Activated T-cell treated with anti-CD3 and anti-CD28 coated beads for 4 hours (primary cell): ENCODE measurements at places on chromosomes 7 and 10.

- no peak for DNase-seq
Measured at GRCh38 chr7:87645446-87645845, 17.2 kb downstream of the RUNDC3B start.

GRCh38 chr10:89297791-89298190 is 4.1 kb upstream of the IFIT2 start:
- DNase-seq = no peak

DNA sequence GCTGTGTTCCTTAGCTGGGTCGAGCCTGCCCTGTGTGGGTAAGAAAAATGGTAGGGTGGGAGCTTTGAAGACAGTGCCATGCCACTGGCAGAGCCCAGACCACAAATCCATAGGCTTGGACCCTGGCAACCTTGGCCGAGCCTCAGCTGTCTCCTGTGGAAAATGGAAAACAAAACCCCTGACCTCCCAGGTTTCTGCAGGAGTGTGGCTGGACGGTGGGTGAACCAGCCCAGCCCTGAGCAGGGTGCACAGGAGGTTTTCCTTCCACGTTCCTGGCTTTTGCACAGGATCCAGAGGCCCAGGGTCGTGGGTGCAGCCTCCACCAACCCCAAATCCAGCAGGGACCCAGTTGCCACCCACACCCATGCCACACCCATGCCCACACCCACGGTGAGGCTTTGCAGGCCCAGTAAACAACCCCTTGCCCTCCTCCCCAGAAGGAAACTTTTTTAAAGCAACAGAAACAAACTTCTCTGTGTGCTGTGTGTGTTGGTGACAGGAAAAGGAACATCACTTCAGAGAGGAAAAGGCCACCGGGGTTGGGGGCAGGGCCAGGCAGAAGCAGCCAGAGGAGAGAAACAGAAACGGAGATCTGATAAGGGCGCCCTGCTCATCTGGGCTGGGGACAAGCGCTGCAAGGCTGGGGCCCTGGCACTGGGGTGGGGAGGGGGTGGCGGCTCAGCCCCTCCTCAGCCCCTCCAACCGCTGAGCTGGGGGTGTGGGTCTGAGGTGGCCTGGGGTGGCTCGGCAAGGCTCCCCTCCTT is 20.7 kb upstream of the ZMIZ1 start:
- DNase-seq = no peak

GRCh38 chr10:5274795-5275194 is 78.2 kb downstream of the AKR1C4 start:
- no peak for DNase-seq

DNA sequence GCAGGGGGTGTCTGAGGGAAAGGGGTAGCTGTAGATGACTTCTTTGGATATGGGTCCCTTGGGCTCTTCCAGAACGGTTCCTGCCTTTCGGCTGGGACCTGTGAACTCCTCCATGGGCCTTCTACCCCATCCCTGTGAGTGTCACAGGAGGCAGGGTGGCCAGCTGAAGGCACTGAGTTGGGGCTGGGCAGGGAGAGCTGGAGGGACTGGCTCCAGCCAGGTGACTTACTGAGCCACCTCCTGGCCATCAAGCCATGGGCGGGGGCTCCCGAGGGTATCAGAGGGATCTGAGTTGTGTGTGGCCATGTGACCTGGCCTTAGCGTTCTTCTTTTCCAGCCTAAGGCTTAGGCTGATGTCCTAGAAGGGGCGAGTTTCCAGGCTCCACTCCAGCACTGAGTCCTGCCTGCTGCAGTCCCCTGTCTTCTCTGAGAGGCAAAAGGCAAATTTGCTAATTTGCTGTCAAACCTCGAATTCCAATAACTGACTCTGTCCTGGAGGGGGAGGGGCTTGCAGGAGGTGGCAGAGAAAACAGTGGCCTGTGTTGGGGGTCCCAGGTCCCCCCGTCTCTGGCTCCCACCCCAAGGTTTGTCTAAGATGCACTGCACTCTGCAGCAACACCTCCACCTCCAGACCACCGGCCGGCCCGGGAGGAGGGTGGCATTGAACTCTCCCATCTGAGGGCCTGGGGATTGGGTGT is 27.2 kb downstream of the ADCYAP1R1 start:
- DNase-seq = no peak

DNA sequence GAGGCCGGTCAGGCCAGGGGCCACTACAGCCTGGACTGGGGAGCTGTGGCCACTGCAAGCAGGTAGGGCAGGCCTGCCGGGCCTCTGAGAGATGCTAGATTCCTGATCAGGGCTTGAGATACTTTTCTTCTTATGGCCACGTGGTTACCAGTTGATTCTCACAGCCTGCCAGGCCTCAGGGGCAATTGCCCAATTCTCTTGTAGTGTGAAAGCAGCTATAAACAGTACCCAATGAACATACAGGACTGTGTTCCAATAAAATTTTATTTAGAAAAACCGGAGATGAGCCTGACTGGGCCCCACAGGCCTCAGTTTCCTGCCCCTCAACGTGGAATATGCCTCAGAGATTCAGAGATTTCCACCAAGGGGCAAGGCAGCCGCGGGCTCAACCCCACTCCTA is 475.2 kb downstream of the TCERG1L start:
- no peak for DNase-seq

DNA sequence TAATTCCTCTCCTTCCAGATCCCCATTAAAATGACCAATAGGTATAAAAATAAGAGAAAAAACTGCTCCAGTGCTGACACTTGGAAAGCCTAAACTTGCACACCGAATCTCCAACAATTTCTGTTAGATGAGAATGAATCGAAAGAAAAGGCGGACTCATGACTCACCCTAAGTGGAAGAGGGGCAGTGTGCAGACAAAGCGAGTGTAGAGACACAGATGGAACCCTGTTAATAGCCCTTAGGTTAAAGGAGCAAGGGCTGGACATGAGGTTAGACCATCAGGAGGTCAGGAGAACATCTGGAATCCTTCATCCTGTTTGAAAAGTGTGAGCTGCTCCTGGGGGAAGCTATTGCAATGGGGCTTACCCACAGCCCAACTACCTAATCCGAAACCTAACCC is 103.4 kb upstream of the GLI3 start:
- DNase-seq = no peak

GRCh38 chr10:13659887-13660550 is 73.3 kb downstream of the PRPF18 start:
- DNase-seq = peak; percentile 55

- no peak for DNase-seq
Measured at GRCh38 chr10:121435099-121435875, 163.0 kb downstream of the FGFR2 start.

DNA sequence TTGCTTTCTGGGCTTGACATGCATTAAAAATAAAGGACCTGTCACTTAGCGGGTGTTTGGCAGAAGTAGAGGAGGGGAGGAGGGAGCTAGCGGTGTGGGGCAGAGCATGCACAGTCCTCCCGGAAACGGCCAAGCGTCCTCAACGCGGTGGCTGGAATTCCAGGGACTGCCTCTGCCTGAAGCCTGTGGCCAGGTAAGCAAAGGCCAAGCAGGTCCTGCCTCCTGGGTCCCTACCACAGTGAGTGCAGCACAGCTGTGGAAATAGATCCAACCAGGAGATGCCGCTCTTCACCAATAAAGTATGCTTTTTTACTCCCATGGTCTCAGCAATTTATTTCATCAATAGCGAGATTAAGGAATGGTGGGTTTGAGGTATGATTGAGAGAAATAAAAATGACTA is 323.4 kb downstream of the WDR37 start:
- DNase-seq = no peak

- no peak for DNase-seq
Measured at GRCh38 chr10:66639371-66639770, 286.5 kb upstream of the LRRTM3 start.

DNA sequence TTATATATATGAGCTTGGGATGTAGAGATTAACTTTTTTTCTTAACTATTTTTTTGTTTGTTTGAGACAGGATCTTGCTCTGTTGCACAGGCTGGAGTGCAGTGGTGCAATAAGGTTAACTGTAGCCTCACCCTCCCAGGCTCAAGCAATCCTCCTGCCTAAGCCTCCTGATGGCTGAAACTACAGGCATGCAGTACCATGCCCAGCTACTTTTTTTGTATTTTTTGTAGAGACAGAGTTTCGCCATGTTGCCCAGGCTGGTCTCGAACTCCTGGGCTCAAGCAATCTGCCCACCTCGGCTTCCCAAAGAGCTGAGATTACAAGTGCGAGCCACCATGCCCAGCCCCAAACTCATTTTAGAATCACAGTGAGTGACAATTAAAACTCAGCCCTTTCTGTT is 105.2 kb downstream of the CUBN start:
- no peak for DNase-seq

GRCh38 chr10:128026615-128027300 is 99.5 kb downstream of the MKI67 start:
- DNase-seq = no peak

DNA sequence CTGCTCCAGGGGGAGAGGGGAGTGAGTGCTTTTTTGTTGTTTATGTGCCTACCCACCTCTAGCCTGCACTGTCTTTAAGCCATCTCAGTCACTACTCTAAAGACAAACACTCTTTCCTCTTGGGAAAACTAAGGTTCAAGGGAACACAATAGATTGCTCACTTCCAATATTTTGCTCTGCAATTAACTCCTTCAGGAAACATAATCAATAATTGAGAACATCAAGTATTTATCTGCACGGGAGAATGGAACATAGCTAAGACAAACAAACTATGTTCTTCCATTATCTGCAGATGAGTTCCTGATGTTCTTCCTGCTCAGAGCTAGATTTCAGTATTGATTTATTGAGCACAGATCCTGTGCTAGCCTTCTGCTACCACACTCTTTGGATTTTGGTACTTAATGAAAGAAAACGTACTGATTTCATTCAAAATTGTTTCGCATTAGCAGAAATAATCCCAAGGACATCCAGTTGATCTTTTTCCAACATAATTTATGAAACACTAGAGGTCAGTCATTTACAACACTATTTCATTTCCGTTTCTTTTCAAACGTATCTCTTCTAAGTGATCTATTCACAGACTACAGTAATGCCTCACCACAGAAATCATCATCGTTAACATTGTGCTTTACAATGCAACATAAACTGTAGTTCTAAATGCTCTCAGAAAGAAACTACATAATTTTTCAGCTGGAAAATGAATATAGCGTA is 8.3 kb downstream of the NEBL start:
- no peak for DNase-seq

DNA sequence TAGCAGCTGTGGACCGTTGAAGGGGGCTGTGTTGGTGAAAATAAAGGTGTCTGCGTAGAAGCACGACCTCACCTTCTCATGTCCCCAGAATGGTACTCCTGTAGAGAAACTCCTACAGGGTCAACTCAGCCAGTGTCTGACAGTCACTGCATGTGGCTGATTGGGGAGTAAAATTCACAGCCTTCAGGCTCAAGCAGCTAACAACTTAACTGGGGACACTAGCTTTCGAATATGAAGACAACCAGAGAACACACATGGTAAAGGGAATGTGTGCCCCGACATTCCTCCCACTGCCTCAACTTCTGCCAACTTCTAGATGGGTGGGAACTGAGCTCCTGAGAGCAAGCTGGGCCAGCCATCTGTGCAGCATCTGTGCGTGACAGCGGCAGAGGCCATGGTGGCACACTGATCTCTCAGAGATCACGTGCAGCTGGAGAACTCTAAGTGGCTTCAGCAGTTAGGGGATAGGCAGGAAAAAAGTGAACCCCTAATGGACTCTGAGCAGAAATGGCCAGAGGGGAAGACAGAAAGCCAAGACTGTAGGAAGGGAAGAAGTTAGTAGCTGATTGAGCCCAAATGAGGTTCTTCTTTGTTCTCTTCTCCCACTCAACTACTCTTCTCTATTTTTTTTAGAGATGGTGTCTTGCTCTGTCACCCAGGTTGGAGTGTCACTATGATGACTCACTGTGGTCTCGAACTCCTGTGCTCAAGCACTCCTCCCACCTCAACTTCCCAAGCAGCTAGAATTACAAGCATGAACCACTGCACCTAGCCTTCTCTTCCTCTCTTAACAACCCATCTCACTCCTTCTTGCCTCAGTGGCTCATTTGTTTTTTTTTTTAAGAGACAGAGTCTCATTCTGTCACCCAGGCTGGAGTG is 280.8 kb downstream of the ZEB1 start:
- DNase-seq = no peak

DNA sequence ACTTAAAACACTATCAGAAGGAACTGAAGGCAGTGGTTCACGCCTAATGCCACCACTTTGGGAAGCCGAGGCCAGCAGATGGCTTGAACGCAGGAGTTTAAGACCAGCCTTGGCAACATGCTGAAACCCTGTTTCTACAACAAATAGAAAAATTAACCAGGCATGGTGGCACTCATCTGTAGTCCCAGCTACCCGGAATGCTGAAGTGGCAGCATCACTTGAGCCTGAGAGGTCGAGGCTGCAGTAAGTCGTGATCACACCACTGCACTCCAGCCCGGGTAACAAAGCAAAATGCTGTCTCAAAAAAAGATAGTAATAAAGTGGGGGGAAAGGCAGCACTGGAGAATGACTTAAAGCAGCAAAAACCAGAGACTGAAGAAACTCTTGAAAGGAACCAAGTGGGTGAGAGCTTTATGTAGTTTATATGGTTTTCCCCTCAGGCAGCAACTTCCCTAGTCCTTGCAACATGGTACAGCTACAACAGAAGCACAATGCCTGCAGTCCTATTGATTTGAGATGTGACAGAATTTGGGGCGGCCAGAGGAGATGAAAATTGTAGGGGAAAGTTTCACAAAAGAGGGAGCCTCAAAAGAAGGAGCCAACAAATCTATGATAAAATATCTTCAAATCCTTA is 38.1 kb downstream of the GDI2 start:
- no peak for DNase-seq

DNA sequence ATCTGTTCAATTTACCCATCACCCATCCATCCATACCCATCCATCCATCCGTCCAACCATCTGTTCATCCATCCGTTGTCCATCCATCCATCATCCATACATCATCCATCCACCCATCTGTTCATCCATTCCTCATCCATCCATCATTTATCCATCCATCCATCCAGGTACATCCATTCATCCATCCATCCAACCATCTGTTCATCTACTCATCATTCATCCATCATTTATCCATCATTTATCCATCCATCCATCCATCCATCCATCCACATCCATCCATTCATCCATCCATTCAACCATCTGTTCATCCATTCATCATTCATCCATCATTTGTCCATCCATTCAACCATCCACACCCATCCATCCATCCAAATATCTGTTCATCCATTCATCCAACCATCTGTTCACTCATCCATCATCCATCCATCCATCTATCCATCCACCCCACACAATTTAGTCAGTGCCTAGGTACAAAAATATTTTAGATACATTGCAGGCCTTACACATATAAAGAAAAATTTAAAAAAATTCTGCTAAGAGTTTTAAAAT is 119.1 kb downstream of the PRKCQ start:
- no peak for DNase-seq

- DNase-seq = no peak
Measured at GRCh38 chr10:3926258-3926657, 141.2 kb upstream of the KLF6 start.

DNA sequence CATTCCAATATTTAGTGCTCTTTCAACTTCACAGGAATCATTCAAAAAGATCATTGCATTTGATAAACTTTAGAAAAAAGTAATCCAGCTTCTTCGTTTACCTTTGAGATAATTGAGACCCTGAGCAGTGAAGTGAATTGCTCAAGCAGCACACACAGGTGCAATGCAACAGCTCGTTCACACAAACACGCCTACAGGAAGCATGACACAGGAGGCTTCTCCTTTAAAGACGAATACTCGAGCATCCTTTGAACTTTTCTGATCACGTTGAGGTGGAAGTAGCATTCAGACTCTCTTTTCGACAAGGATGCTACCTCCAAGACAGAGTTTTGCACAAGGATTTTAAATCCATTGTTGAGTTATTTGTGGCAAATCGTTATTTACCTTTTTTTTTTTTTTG is 18.0 kb upstream of the RSU1 start:
- no peak for DNase-seq

- DNase-seq = no peak
Measured at GRCh38 chr10:120729547-120729946, 121.6 kb upstream of the WDR11 start.

GRCh38 chr10:79093658-79094411 is 25.1 kb downstream of the ZMIZ1 start:
- DNase-seq = no peak
